ENCODE measurements at places on chromosomes 16 and 17.

GRCh38 chr16:89431158-89431584 lies 59.2 kb downstream of the ANKRD11 start:
- DNase-seq: no peak

DNA sequence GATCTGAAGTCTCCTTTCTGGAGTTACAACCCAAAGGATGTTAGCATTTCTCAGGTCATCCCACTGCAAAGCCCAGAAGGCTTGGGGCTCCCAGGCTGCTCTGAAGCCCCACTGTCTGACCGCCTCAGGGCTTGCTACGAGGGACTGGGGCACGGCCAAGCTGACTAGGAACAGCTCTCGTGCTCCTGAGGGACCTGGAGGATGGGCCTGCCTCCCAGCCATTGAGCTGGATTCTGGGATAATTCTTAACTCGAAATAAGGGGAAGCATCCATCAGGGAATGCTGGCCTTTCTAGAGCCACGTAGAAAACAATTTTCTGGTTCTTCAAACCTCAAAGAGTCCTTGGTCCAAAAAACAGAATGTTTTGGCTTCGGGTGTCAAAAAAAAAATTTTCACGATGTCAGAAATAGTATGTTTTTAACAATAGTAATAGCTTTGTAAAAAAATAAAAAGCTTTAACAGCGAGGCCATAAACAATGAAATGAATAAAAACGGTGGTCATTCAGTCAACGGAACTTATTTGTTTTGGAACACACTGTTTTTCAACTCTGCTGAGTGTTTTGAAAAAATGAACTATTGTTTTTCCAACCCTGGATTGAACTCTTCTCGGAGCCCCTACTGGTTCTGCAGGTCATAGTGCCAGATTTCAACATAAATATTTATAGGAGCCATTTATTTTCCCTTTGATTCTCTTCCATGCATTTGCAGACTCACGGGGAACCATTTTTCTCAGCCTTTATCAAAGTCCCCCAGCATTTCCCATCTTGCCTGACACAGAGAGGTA lies 16.4 kb upstream of the HERPUD1 start:
- DNase-seq: no peak

GRCh38 chr17:63075969-63076368 lies 109.9 kb downstream of the TANC2 start:
- no peak for DNase-seq

DNA sequence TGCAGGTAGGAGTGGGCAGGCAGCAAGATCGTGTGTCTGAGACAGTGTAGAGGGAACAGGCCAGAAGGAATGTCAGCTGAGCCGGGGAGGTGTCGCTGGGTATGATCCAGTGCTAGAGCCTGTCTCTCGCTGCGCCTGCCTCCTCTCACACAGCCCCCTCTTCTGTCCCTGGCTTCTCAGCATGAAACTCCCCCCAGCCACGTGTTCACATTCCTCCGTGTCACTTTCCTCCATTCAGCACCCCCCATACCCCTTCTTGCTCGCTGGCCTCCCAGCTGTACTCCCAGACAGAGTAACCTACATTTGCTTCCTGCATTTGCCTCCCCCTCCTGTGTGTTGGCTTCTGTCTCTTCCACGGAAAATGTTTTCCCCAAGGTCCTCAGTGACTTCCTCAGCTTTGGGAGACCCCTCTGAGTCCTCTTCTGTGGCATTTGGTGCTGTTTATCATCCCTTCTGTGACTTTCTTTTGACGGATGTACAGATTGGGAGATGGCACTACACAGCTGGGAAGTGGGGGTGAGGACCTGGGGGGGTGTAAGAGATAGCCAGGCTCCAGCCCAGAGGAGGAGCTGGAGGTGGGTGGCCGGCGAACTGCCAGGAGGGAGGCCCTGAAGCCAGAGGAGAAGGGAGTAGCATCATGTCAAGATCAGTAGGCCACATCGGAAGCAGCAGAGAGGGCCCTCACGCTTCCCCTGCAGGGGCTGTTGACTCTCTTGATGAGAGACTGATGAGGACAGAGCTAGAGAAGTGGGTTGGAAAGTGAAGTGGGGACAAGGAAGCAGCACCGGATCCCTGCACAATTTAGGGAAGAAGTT lies 19.2 kb downstream of the SGF29 start:
- DNase-seq: no peak

GRCh38 chr16:54341892-54342776 lies 55.5 kb upstream of the IRX3 start:
- DNase-seq: no peak

- DNase-seq: no peak
These were observed 20.4 kb downstream of the ZNHIT3 start for GRCh38 chr17:36506831-36507230.

Data from T-helper 2 cell (primary cell).